SHP77 (cell line): ENCODE measurements at places on chromosomes 5 and 9.

GRCh38 chr9:8456344-8456743 is 656.8 kb upstream of the DMAC1 start:
- no peak for DNase-seq

- no peak for DNase-seq
Observed at GRCh38 chr5:159601216-159601615, 270.9 kb upstream of the IL12B start.

GRCh38 chr5:14859980-14860379 is 11.6 kb downstream of the ANKH start:
- DNase-seq: no peak

DNA sequence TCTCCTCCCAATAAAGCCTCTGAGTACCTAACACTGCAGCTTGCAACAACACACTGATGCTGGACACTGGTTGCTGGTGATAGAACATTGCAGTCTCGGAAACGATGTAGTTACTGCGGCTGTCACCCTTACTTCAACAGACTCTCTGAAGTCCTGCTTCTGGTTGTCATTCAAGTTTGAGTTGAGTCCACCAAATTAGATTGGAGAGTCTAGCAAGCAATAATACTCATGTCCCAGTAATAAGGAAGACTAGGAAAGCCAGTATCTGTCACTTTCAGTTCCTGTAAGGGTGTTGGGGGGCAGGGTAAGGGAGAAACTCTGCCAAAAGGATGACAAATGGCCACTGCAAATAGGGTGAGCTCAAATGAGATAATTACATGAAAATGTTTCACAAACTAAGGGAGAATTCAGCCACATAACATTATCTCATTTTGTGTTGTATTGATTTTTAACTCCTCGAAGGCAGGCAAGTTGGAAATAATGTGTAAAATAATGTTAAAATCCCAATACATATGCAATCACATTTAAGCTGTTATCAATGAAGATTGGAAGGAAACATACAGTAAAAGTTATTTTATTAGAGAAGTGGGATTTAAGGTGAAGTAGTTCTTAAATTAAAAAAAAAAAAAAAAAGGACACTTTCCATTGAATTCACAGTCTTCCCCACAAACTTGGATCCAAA is 849 bp upstream of the IFT74 start:
- DNase-seq: no peak

GRCh38 chr5:16524286-16524685 is 58.7 kb upstream of the ZNF622 start:
- DNase-seq: no peak

DNA sequence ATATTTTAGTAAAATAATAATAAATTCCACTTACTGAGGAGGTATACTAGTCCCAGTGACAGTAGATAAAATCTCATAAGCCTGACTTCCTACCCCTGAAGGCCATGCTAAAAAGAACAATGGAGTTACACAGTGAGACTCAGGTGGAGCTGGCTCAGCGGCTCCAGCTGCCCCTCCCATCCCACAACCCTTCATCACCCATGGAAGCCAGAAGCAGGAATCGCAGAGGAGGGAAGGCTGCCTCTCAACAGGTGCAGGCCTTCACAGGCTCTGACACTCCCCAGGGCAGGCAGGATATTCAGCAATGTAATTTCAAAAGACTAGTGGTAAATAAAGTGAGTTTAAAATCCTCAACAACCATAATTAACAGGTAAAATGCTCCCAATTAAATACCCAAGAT is 67.5 kb downstream of the FANCC start:
- peak; percentile 41 for DNase-seq

GRCh38 chr9:86563350-86563749 is 209.1 kb upstream of the TUT7 start:
- DNase-seq: no peak

- no peak for DNase-seq
Observed at GRCh38 chr5:72224946-72225463, 95.0 kb downstream of the MRPS27 start.

DNA sequence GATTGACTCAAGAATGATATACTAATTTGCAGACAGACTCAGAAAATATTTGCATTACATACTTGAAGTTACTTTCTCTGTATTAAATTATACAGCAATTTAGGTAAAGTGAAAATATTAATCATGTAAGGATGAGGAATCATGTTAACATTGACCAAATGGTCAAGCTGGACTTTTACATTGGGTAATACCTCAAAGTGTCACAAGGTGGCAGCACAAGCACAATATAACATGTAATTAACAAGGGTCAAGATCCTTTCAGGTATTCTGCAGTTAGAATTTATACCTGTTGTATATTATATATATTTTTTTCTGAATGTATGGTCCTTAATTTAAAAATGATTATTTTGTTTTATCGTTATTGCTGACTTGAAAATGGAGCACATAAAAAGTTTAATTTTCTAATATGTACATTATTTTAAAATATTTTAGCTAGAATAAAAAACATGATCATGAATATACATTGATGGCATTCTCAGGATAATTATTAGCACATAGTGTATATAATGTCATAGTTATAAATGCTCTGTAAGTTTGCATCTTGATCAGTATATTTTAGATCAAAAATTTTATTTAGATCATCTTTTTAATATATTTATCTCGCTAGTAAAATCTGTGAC is 8.6 kb downstream of the HAPLN1 start:
- peak; percentile 31 for DNase-seq

- DNase-seq: no peak
Observed at GRCh38 chr9:122389799-122390481, 19.1 kb downstream of the PTGS1 start.

- DNase-seq: no peak
Observed at GRCh38 chr5:158398360-158399201, 539.6 kb upstream of the CLINT1 start.

DNA sequence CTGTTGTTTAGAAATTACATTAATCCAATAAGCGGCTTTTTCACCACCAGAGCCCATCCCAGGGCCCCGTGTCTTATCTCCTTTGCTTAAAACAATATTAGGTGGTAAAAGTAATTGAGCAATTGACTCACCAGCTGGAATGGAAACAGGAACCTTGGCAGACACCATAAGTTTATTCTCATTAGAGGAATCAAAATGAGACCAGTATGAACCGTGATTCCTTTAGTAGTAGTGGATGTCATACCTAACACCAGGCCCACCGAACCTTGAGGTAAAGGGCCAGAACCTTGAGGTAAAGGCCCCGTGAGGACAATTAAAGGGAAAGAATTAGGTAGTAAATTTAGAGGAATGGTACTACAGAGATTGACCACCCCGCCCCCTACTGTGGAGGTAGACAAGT is 16.5 kb downstream of the HSDL2 start:
- no peak for DNase-seq

- no peak for DNase-seq
Observed at GRCh38 chr5:154472871-154473580, 5.0 kb downstream of the HAND1 start.

DNA sequence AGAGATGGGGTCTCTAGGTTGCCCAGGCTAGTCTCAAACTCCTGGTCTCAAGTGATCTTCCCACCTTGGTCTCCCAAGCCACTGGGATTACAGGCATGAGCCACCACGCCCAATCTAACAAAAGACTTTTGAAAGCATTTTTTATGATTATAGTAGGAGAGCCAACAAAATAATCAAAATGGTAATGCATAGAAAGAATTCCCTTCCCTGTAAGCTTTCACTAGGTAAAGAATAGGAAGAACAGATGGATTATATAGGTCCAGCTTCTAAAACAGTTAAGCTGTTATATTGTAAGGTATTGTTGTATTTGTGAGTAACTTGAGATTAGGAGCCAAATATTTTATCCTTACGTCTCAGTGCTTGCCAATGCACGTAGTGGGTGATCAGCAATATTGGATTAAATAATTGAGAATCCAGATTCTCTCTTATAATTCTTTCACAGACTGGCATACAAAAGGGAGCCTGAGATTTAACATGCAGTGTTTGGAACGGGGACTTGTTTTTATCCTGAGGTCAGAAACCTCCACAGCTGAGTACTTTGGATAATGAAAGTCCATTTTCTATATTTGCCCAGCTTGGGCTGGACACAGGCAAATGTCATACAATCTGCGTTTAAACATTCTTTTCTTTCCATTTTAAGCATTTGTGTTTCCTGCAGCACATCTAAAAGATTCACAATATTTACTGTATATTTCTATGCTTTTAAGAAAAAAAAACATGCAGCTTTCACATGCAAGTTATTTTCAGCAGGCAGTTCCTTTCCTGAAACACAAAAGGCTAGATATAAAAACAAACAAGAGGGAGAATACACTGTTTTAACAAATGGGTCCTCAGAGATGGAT is 238.4 kb downstream of the ARRDC3 start:
- no peak for DNase-seq

DNA sequence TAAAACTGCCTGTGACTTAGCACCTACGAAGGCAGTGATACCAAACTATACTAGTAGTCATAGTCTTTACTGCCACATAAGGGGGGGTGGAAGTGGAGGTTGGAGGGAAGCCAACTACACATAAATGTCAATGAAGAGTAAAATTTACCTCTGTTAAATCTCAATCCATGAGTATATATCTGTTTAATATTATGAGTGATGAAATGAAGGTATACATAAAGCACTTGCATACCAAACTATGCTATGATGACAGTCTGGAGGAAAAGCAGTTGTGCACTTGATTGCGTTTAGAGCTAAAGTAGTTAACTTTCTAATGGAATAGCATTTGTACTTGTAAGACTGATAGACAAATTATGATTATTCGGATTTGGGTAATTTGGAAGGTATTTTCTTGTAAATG is 129.2 kb upstream of the POU5F2 start:
- DNase-seq: no peak

DNA sequence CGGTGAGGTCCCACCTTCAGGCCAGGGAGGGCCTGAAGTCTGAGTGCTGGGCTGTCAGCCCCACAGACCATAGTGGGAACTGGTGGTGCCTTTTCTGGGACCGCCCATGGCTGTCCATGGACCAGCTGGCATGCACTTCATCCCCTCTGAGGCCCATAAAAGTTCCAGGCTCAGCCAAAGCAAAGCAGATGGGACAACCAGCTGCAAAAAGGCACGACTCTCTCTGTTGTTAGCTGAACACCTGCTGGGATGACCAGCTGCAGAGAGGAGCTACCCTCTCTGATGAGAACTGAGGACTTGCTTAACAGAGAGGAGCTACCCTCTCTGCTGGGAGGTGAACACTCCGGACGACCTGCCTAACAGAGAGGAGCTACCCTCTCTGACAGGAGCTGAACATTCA is 844.3 kb upstream of the DMAC1 start:
- DNase-seq: peak; percentile 2

DNA sequence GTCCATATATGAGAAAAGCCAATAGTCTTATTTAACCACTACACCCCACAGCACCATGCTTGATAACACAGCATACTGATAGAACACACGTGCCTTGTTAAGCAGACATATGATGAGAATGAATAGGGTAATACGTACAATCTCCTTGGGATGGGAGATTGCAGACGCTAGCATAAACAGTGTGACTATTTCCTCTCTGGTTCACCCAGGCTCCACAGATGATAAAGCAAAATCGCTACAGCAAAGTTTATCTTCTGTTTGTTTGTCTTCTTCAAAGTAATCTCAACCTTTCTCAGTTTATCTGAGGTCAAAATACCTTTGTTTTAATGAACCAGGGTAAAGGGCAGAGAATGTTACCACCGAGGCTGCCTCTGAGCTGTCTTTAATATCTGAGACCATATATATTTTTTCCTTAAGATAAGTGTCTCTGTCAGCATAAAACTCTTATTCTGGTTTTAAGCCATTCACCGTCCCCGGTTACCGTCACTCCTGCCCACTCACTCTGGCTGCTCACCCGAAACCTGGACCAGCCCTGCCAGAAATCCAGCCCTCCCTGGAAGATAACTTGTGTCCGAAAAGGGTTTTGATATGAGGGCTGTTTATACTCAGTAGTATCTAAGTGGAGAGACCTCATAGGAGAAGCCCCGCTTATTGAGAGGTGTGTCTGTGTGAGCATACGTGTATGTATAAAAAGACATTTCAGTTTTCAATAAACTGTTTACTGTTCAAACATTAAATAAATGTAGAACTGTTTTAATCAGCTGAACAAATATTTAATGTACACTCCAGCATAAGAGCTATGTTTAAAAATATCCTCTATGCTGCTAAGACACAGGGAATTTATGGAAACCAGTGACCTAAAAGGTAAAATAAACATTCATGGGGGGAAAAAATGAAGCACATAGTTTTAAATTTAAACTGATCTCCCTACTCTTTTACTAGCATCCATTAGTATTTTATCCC is 465.4 kb downstream of the RASEF start:
- no peak for DNase-seq
